ENCODE measurements at places on chromosomes 6 and 20.

DNA sequence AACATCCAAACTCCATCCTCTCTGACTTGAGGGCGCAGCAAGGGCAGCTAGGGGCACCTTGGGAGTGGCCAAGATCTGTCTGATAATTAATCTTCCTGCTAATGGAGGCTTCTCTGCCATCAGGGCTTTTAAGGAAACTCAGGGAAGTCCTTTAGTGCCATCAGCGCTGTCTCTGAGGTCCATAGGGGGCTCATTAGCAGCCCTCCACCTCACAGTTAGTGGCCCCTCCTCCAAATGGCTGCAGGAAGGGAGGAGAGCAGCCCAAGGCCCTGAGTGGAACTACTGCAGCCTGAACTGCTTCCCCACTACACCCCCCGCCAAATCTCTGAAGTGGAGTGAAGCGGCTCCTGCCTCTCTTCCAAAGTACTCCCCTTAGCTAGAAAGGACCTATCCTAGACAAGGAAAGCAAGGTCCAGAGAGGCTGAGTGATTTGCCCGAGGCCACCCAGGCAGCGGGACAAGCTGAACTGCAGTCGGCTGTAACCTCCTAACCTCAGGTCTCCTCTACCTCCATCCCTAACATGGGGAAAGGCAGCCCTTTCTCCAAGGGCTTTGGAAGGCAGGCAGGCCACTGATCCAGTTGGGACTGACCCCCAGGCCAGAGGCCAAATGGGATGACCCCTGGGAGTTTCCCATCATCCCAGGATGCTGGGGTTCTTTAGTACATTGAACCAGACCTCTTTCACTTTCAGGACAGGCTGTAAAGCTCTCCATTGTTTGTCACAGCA is 39.5 kb upstream of the ZFAND3 start:
- H3K27ac ChIP-seq = no peak overlapping the region
- no peak overlapping the region for H3K4me3 ChIP-seq
- H3K36me3 ChIP-seq = no peaks in the 10 kb centered on the region
- no peak for DNase-seq
- H3K4me1 ChIP-seq = peaks cover 34% of the 10 kb centered on the region
- H3K27me3 ChIP-seq = peaks cover 32% of the 10 kb centered on the region

DNA sequence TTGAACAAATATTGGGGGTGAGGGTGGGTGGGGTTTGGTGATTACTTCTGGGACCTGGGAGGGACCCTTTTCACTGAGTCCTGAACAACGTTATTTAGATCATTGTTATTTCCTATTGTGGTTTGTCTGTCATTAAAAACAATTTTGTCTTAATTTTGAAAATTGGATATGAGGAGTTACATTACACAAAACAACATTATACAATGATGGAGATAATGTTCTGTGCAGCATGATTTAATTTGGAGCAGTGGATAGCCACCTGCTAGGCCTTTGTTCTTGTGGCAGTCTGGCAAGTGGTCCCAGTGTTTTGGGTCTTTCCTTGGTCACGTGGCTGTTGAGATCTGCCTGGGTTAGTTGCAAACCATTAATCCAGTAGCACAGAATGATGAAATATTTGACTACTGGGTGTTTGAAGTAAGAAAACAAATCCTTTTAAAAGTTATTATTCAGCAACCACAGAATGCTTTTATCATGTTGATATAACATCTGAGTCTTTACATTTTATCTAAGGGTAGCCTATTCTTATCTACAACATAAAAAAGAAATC is 172.8 kb downstream of the CDKAL1 start:
- DNase-seq = no peak
- H3K4me1 ChIP-seq = peaks cover 2% of the 10 kb centered on the region
- H3K27ac ChIP-seq = no peak overlapping the region
- no peaks in the 10 kb centered on the region for H3K36me3 ChIP-seq
- no peaks in the 10 kb centered on the region for H3K27me3 ChIP-seq
- no peak overlapping the region for H3K4me3 ChIP-seq

DNA sequence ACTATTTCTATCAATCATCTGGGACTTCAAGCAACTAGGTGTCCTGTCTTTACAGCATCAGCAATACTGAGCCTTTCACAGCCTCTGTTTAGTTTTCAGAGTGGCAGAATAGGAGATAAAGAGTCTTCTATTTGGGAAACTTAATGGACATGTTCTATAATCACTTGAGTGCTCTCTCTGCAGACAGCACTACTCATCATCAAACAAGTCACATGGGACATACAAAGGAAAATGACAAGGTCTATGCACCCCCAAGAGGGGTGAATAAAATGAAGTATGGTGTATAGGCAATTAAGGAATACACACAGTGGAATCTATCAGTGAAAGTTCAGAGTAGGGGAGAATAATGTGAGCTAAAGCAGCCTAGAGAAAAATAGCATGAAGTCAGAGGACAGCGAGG is 237.8 kb upstream of the THEMIS start:
- H3K27me3 ChIP-seq = no peaks in the 10 kb centered on the region
- H3K4me1 ChIP-seq = no peaks in the 10 kb centered on the region
- no peaks in the 10 kb centered on the region for H3K36me3 ChIP-seq
- H3K4me3 ChIP-seq = no peak overlapping the region
- no peak overlapping the region for H3K27ac ChIP-seq

- no peak overlapping the region for H3K27ac ChIP-seq
- no peak for DNase-seq
- H3K4me3 ChIP-seq = no peak overlapping the region
- no peaks in the 10 kb centered on the region for H3K27me3 ChIP-seq
- no peaks in the 10 kb centered on the region for H3K4me1 ChIP-seq
Observed at GRCh38 chr6:69819138-69819537, 22.3 kb upstream of the LMBRD1 start.

GRCh38 chr6:108544606-108545005 is 16.1 kb upstream of the FOXO3 start:
- H3K4me3 ChIP-seq = no peak overlapping the region
- no peaks in the 10 kb centered on the region for H3K27me3 ChIP-seq
- H3K27ac ChIP-seq = no peak overlapping the region
- peaks cover 9% of the 10 kb centered on the region for H3K4me1 ChIP-seq
- no peak for DNase-seq

GRCh38 chr6:85058806-85059205 is 294.4 kb upstream of the TBX18 start:
- no peak overlapping the region for H3K27ac ChIP-seq
- H3K36me3 ChIP-seq = no peaks in the 10 kb centered on the region
- no peaks in the 10 kb centered on the region for H3K27me3 ChIP-seq
- H3K4me1 ChIP-seq = no peaks in the 10 kb centered on the region
- H3K4me3 ChIP-seq = no peak overlapping the region
- DNase-seq = no peak

DNA sequence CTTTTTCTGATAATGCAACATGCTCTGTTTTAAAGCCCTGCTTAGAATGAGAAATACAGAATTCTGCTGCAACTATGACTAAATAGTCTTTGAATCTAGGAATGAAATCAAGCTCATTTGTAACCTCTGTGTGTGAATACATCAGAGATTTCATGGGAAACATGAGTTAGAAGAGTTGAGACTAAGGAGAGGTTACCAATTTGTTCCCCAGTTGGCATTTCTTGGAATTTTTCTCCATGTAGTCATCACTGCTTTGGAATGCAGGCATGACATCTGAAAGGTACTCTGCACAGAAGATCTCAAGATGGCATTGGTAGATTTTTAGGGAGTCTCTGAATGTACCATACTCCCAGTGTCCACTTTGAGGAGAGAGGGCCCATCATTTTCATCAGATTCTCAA is 237.2 kb downstream of the TFAP2A start:
- H3K4me1 ChIP-seq = no peaks in the 10 kb centered on the region
- no peak for DNase-seq
- H3K4me3 ChIP-seq = no peak overlapping the region
- no peak overlapping the region for H3K27ac ChIP-seq

DNA sequence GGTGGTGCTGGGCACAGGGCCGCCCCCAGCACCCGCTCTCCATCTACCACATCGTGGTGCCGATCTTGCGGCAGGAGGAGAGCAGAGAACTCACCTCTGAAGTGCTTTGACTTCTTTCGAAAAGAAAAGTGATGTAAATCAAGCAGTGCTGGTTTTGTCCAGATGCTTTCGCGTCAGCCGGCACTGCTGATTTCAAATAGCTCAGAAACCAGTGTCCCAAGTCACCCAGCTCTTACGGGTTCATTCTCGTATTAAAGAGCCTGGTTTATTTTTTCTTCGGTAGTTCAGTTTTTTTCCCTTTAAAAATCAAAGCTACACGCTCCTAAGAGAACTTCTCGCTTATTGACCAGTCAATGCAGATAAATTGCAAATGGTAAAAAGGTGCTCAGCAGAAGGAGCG is 32.1 kb downstream of the MYT1 start:
- no peak overlapping the region for H3K4me3 ChIP-seq
- peaks cover 9% of the 10 kb centered on the region for H3K4me1 ChIP-seq
- H3K27ac ChIP-seq = no peak overlapping the region
- DNase-seq = no peak
- H3K36me3 ChIP-seq = 0 out of 2 replicates have a peak, but pooled peaks cover 2% of the 10 kb centered on the region
- H3K27me3 ChIP-seq = no peaks in the 10 kb centered on the region

DNA sequence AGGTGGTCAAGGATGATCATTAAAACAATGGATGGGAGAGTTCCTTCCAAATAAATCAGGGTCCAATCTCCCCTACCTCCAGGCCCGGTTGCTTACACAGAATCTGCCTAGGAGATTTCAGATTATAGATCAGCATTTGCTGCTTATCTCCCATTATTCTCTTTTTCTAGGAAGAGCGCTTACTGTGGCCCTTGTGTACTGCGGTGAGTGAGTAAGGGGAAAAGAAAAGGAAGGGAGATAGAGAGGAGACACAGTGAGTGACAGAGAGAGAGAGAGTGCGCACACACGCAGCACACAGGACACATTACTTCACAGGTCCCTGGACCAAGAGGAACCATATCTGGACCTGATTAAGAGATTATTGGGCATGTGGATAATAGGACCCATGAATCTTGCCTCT is 6.2 kb downstream of the LATS1 start:
- no peaks in the 10 kb centered on the region for H3K36me3 ChIP-seq
- no peak overlapping the region for H3K4me3 ChIP-seq
- DNase-seq = no peak
- H3K4me1 ChIP-seq = peaks cover 8% of the 10 kb centered on the region
- H3K27ac ChIP-seq = no peak overlapping the region

GRCh38 chr6:33577718-33578117 is 2.4 kb downstream of the BAK1 start:
- H3K4me3 ChIP-seq = no peak overlapping the region
- H3K4me1 ChIP-seq = peaks cover 4% of the 10 kb centered on the region
- no peak for DNase-seq
- H3K27me3 ChIP-seq = no peaks in the 10 kb centered on the region
- H3K27ac ChIP-seq = no peak overlapping the region

DNA sequence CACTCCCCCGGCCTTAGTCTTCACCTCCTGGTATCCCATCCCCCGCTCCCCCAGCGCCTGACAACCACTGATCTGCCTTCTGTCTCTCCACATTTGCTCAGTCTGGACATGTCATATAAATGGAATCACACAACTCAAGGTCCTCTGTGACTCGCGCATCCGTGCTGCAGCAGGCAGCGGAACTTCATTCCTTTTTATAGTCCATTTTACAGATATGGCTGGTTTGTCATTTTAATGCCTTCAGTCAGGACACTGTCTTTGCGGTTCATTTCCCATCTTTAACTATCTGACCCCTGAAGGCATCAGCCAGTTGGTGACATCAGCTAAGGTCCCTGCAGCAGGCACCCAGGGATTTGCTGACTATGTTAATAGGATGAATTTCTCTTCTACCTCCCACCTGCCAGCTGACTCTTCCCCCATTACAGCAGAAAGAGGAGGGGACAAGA is 125.7 kb downstream of the ZMYND8 start:
- no peak overlapping the region for H3K4me3 ChIP-seq
- H3K27ac ChIP-seq = no peak overlapping the region
- DNase-seq = no peak
- H3K4me1 ChIP-seq = no peaks in the 10 kb centered on the region
- H3K27me3 ChIP-seq = no peaks in the 10 kb centered on the region
- H3K36me3 ChIP-seq = peaks cover 66% of the 10 kb centered on the region

GRCh38 chr20:38723848-38724625 is at the start of gene SLC32A1:
Gene SLC32A1, plus strand, starts transcription at chr20:38724486. Its CDS starts 239 bp downstream, at chr20:38724725.
- no peak for DNase-seq
- peaks cover 86% of the 10 kb centered on the region for H3K27me3 ChIP-seq
- H3K4me3 ChIP-seq = peak within 1 kb of the TSS; percentile 42
- no peaks in the 10 kb centered on the region for H3K36me3 ChIP-seq
- peaks cover 55% of the 10 kb centered on the region for H3K4me1 ChIP-seq
- no peak within 1 kb of the TSS for H3K27ac ChIP-seq

DNA sequence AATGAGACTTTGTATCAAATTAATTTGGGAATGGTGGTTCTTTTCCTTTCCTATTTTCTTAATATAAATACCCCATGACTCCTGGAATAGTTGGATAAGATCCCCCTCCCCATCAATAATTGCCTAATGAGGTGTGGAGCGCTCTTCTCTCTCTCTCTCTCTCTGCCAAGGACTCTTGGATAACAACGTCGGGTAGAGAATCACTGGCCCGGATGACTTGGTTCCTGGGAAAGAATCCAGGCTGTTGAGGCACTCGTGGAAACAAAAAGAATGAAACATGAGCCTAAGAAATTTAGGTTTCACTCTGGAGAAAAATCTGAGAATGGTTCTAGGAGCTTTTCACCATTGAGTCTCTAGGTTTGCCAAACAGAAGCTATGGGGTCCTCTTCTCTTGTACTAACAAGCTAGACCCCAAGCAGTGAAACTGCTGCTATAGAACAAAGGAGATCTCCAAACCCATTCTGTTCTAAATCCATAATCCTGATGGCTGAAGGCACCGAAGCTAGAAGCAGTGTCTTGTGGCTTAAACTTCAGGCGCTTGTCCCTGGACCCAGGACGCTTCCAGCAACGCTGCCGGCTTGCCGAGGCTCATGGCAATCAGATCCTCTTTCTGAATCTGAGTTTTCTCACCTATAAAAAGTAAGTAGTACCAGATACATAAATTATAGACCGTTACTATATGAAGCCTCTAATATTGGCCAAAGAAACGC is 241.6 kb upstream of the BTBD3 start:
- no peak overlapping the region for H3K27ac ChIP-seq
- H3K36me3 ChIP-seq = no peaks in the 10 kb centered on the region
- no peak for DNase-seq
- H3K4me3 ChIP-seq = no peak overlapping the region

DNA sequence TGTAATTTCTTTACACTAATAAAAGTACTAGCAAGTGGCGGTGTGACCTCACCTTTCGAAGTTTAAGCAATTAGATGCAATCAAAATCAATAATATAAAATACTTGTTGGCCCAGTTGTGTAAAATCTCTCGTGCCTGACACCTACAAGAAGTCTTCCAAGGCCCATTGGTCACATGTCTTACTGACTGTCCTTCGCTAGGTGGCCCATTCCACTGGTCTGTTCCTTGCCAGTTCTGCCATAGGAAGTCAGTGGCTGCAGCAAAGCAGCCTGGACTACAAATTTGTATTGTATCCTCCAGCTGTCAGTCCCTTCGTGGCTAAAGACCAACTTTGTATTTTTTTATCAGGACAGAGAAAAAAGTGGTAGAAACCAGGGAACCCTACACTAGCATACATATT is 61.8 kb downstream of the CYB5R4 start:
- H3K27ac ChIP-seq = no peak overlapping the region
- no peaks in the 10 kb centered on the region for H3K4me1 ChIP-seq
- H3K4me3 ChIP-seq = no peak overlapping the region
- no peaks in the 10 kb centered on the region for H3K27me3 ChIP-seq

GRCh38 chr6:91181416-91181815 is 594.5 kb upstream of the MAP3K7 start:
- no peak for DNase-seq
- peaks cover 4% of the 10 kb centered on the region for H3K4me1 ChIP-seq
- H3K36me3 ChIP-seq = no peaks in the 10 kb centered on the region
- H3K27me3 ChIP-seq = no peaks in the 10 kb centered on the region
- no peak overlapping the region for H3K27ac ChIP-seq

GRCh38 chr6:32192608-32193039 is at the start of gene GPSM3:
Gene GPSM3, minus strand, starts transcription at chr6:32192643. Its CDS starts 130 bp downstream, at chr6:32192513.
- DNase-seq = no peak
- peaks cover 22% of the 10 kb centered on the region for H3K4me1 ChIP-seq
- no peak within 1 kb of the TSS for H3K4me3 ChIP-seq
- H3K27me3 ChIP-seq = no peaks in the 10 kb centered on the region

All from H1 (cell line).